Astrocyte of the spinal cord (primary cell): ENCODE measurements at places on chromosomes 6 and 20.
A peak's percentile ranks its signal among the peaks of the same experiment; 100 is the strongest.

DNA sequence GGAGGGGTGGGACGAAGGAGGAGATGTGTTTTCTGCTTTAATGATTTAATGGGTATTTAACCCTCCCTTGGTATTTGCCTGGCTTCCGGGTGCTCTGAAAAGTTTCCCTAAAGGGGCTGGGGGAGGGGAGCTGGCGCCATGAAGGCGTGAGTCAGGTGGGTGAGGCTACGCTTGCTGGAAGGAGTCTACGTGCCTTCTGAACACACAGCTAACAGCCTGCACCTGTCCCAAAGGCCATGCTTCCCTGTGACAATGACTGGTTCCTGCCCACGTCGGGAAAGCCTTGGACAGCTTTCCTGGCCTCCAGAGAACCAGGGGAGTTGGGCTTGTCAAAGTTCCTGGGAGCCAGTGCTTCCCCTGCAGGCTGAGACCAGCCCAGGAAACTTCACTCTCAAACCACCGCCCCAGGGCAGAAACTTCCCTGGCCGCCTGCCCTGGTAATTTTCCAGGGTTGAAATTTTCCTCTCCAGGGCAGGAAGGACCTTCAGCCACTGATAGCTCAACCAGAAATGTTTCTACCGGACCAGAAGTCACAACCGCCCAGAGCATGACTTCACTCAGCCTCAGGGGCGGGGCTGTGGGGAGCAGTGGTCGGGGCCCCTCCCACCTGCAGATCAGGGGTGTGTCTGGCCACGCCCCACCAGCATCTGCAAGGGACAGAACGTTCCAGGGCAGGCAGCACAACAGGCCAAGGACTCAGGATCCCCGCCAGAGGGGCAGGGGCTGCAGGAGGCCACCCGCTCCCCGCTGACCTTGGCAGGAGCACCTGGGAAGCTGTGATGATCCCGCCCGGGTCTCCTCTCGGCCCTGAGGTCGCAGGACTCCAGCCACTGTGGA is 18.6 kb upstream of the SLCO4A1 start:
- peak; percentile 72 for DNase-seq

DNA sequence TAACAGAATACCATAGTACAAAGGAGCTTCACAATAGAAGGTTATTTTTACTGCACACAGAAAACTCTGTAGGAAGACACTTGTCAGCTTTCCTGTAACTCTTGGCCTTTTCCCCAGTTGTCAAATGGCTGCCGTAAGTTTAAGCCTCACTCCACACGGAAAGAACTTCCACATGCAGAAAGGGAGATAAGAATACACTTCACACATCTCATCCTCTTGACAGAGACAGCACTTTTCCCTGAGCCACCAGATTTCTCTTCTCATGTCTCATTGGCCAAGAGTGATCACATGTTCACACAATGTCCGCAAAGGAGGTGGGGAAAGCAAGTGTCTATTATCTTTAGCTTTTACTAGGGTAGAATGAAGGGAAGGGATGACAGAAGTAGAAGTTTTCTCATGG is 540.7 kb downstream of the HAO1 start:
- no peak for DNase-seq

DNA sequence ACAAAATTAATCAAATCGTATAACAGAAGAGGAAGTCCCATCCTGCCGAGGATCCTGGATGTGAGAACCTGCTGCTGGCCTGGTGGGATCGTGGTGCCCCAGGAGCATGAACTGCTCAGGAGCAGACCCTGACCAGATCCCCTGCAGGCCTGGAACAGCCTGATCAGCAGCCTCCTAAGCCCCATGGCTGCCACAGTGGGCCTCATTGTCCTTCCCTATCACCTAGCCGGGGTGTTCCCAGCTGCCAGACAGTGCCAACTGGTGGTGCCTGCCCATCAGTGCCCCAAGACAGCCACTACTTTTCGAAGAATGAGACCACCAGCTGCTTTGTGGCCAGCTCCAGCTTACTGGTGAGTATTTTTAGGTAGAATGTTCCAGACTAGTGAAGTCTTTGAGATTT is 19.6 kb upstream of the MAS1L start:
- no peak for DNase-seq

- DNase-seq = peak; percentile 59
Measured at GRCh38 chr6:74715355-74716085, 490.3 kb downstream of the COL12A1 start.
